ENCODE measurements at places on chromosomes 12 and 14. TPM values are rescaled to one million over a fixed set of nuclear protein-coding genes. Genes with fewer than 3 reads are reported as not detected.

The DNM1L gene
- total RNA-seq: 69.2 TPM

The CCDC38 gene
- total RNA-seq: 0.13 TPM

The CLEC1B gene
- not detected for total RNA-seq

The BCL2L2 gene
- total RNA-seq: 31.7 TPM

The ZBTB42 gene
- total RNA-seq: 5.3 TPM

The PPFIA2 gene
- not detected for total RNA-seq

The TMEM132D gene
- total RNA-seq: not detected

The CACNA2D4 gene
- not detected for total RNA-seq

The LPAR5 gene
- total RNA-seq: 4.1 TPM

The HIF1A gene
- 220 TPM for total RNA-seq

The LHX5 gene
- total RNA-seq: 0.26 TPM

The AMIGO2 gene
- 3.7 TPM for total RNA-seq

The NRXN3 gene
- under 0.01 TPM for total RNA-seq

The TMEM117 gene
- 5.1 TPM for total RNA-seq

The PRMT5 gene
- 91.1 TPM for total RNA-seq

The TAOK3 gene
- total RNA-seq: 25.3 TPM

The EFCAB11 gene
- total RNA-seq: 1.1 TPM

The MAP3K9 gene
- 13.8 TPM for total RNA-seq

The CARMIL3 gene
- total RNA-seq: 0.13 TPM

The ESR2 gene
- total RNA-seq: under 0.01 TPM

The KCNMB4 gene
- 0.26 TPM for total RNA-seq

The TBX5 gene
- total RNA-seq: not detected

The CMAS gene
- 26.6 TPM for total RNA-seq

The PZP gene
- total RNA-seq: not detected

The ARF6 gene
- 83.2 TPM for total RNA-seq

The AICDA gene
- total RNA-seq: not detected

The IPO8 gene
- total RNA-seq: 25.2 TPM

The SLC2A3 gene
- total RNA-seq: 8.4 TPM

The PRH1 gene
- total RNA-seq: 13.7 TPM

The KRT78 gene
- total RNA-seq: 5.3 TPM

The CIROP gene
- total RNA-seq: not detected

The ZFYVE26 gene
- total RNA-seq: 11.3 TPM

The BDKRB1 gene
- 1.0 TPM for total RNA-seq

The DPF3 gene
- 0.13 TPM for total RNA-seq

Measured in bronchial epithelial cell (primary cell).